ENCODE measurements at places on chromosomes 4 and X.

GRCh38 chrX:110327336-110327735 is 9.5 kb upstream of the AMMECR1 start:
- no peak for DNase-seq

GRCh38 chr4:45550766-45551366 is 573.0 kb downstream of the GABRG1 start:
- DNase-seq = no peak

- DNase-seq = no peak
Observed at GRCh38 chr4:1841201-1841886, 14.6 kb downstream of the LETM1 start.

GRCh38 chr4:28449085-28449484 is 1588.4 kb downstream of the STIM2 start:
- no peak for DNase-seq

GRCh38 chr4:42671431-42672194 is 14.7 kb upstream of the ATP8A1 start:
- no peak for DNase-seq

GRCh38 chrX:19577181-19577810 is 62.0 kb upstream of the MAP3K15 start:
- DNase-seq = no peak

DNA sequence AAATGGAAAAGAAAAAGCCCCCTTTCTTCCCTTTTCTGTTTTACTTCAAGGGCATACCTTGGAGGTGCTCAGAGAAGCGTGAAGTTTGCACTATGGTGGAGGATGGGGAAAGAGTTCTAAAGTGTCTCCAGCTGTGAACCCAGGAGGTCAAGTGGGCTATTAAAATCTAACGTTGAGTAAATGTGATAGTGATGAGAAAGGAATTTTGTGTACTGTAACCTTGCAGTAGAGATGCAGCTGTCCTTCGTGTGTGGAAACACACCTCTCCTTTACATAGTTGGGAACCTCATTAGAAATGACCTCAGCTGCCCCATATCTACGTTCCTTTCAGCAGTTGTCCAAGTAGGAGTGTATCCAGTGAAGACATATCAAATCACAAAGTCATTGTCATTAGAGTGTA is 26.5 kb downstream of the ADH5 start:
- no peak for DNase-seq

DNA sequence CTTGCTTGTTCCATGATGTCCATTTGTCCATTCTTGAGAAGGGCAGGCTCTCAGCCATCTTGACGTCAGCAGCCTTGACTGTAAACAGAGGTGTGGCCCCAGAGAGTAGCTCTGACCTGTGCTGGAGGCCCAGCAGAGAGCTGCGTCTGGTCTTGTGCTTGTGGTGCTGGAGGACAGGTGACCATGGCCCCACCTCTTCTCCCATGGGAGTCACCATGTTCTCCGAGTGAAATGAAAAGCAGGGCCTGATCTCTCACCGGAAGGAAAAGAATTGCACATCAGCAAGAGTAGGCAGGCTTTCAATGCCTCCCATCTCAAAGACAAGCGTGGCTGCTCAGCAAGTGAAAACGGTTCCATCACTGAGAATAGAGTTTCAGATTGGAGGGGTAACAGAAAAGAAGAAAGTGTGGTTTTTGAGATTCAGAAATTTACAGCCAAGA is 11.5 kb downstream of the PARM1 start:
- DNase-seq = no peak

GRCh38 chrX:21873063-21873775 is 17.4 kb downstream of the YY2 start:
- no peak for DNase-seq

DNA sequence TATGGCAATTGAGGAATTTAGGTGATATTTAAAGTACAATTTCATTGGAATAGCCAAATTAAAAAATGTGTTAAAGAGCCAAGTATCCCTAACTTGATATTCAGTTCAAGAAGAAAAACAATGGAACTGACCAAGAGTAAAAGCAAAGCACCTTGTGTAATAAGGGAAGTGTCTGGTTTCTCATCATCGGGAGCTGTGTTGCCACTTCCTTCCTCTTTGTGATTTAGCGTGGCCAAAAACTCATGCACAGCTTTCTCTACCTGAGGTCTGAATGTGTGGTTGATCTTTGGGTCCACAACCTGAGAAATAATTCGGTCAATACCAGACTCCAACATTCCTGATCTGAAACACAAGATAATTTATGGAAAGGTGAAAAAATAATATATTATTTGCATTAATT is 12.4 kb downstream of the BOD1L1 start:
- DNase-seq = no peak

- DNase-seq = no peak
Observed at GRCh38 chr4:78659264-78659663, 107.7 kb downstream of the ANXA3 start.

DNA sequence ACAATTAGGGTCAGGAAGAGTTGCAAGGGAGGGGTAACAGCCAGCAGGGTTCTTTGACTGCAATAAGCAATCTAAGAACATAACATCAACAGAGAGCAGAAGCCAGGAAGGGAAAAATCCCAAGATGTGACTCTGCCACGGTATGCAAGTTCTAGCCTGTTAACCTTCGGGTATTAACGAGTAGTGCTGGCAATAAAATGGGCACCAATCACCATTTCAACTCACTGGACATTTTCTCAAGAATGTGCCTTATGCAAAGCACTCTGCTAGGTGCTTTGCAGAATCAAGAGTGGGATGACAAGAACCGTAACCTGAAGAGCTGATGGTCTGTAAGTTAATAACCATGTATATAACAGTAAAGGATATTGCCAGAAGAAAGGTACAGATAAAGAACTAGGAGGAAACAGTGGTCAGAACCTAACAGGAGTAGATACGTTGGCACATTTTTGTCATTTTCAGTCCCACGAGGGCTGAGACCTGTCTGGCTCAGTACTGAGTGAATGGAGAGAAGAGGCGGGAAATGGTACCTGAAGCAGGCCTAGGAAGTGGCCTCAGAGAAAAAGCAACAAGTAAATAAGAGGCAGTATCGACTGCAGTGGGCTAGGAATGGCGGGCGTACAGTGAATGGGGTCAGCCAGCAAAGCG is 2.7 kb downstream of the ELOVL6 start:
- DNase-seq = no peak

GRCh38 chrX:129996120-129996519 is 13.7 kb downstream of the BCORL1 start:
- DNase-seq = no peak

- no peak for DNase-seq
Observed at GRCh38 chr4:75741027-75741426, 16.6 kb downstream of the USO1 start.

DNA sequence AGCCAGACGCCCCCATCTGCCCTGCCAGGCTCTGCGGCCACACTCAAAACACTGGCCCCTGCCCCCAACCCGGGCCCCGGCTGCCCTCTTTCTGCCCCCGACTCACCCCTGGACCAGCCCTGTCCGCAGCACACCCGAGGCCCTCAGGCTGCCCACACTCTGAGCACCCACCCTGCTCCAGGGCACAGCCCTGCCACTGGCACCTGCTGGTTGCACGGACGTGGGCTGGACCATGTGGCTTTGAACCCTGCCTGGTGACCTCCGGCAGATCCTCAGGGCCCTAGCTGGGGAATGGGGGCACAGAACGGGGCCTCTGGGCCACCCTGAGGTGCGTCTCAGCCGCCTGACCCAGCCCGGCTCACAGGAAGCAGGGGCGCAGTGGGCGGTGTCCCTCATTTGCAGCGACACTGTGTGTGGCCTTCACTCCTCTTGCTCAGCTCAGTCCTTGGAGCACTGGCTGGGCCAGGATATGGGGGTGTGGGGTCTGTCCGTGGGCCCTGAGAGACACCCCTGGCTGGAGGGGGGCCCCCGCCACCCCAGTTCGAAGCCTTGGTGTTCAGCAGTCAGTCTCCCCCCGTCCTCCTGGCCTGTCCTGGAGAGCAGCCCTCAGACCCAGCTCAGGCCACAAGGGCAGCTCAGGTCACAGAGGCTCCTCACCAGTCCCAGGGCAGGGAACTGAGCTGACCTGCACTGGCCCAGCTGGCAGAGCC is 73.2 kb downstream of the FAM53A start:
- no peak for DNase-seq

DNA sequence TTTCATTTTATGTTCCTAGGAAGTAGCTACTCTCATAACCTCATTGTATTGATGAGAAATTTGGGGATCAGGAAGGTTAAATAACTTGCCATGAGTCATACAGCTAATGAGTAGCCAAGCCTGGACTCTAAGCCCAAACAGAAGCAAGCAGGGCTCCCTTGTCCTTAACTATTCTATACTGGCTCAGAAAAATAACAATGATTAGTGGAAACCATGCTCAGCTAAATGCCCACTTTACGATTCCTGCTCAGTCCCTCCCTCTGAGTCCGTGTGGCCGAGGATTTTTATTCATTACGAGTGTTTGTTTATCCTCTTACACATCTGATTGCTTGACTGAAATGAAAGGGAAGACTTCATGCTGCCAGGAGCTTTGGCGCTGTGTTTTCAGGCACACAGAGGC is 100.9 kb downstream of the SLC34A2 start:
- DNase-seq = no peak

- DNase-seq = no peak
Observed at GRCh38 chr4:140626661-140627376, 58.1 kb upstream of the UCP1 start.

GRCh38 chr4:78336093-78336943 is 215.3 kb upstream of the ANXA3 start:
- DNase-seq = peak; percentile 22

GRCh38 chr4:72568959-72569718 is at the start of gene ADAMTS3:
Gene ADAMTS3 (minus strand): TSS chr4:72569221. CDS start chr4:72568762, 459 bp downstream.
- DNase-seq = peak; percentile 61

DNA sequence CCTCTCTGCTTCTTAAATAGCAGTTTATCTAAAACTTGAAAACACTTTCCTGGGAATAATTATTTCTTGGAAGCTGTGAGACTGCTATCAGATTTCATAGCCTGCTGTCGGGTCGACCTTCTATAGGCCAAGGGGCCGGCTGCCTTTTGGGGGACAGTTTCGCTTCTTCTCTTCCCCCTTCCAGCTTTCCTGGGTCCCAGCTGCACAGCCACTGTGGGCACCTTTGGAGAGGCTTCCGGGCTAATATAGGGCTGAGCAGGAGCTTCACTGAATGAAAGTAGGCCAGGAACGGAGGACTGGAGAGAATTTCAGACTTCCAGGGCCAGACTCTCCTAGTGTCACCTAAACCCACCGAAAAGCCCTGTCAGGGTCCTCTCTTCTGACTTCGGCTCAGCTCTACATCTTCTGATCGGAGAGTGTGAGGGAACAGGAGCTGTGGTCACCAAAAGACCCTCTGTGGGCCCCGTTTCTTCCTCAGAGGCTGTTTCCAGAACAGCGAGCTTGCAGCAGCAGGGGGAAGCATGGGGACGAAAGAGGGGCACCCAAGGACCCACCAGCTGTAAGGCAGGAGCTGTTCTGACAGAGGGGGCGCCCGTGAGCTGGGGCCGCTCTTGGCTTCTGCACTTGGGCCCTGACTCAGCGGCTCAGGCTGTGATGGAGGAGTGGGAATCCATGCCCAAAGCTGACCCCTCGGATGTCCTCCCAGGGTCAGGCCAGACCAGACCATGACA is 620.6 kb downstream of the BCOR start:
- no peak for DNase-seq

GRCh38 chr4:19455850-19456602 is 795.7 kb upstream of the SLIT2 start:
- DNase-seq = no peak

DNA sequence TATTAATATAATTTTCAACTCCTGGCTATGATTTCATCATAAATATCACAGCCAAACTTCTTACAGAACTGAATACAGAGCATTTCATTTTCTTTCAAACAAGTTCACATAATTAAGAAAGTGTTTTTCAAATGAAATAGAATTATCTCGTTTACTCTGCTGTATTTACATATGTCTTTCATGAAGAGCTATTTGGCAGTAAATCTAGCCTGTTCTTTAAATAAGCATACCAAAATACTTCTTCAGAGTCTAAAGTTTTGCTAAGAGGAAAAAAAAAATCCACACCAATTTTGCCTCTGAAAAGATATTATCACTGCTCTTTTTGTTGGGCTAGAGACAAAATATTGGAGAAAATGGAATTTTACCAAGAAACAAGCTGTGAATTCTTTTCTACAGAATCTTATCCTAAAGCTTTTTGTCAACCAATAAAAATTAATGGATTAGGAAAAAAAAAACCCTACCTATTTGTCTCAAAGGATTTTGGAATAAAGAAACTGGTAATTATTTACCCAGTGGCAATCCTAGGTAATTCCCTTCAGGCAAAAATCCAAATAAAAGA is 287.9 kb upstream of the NR3C2 start:
- peak; percentile 38 for DNase-seq

- no peak for DNase-seq
Observed at GRCh38 chr4:122875949-122876348, 46.4 kb downstream of the NUDT6 start.

- no peak for DNase-seq
Observed at GRCh38 chr4:168830777-168831512, 179.1 kb downstream of the CBR4 start.

- DNase-seq = no peak
Observed at GRCh38 chrX:40360557-40360956, 220.2 kb upstream of the ATP6AP2 start.

- peak; percentile 17 for DNase-seq
Observed at GRCh38 chrX:84729809-84730208, 227.6 kb upstream of the HDX start.

DNA sequence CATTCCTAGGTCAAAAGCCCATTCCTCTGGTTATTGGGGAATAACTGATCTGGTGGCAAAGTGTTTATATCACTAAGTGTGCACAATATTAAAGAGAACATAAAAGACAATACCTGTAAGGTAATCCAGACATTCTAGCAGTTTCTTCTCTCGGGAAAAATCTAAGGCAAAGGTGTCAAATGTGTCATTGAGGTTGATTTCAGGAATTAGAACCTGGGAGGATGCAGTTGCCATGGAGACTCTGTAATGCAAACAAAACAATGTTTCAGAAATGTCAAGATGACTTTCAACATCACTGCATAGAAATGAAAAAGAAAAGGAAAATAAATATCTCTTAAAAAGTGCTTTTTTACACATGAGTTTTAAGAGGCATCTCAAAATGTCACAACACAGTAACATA is 145.9 kb downstream of the MID1 start:
- DNase-seq = no peak

GRCh38 chr4:9825049-9825448 is 43.6 kb downstream of the DRD5 start:
- DNase-seq = no peak

GRCh38 chr4:109803924-109804571 is 2.2 kb upstream of the CFI start:
- DNase-seq = no peak

GRCh38 chrX:50002067-50002714 is 79.8 kb downstream of the CLCN5 start:
- DNase-seq = no peak

- DNase-seq = no peak
Observed at GRCh38 chrX:107878106-107878505, 52.4 kb downstream of the MID2 start.
